SK-MEL-5 (cell line): ENCODE measurements at places on chromosomes 5 and 9. TPM values are rescaled to one million over a fixed set of nuclear protein-coding genes. Genes with fewer than 3 reads are reported as not detected.

DNA sequence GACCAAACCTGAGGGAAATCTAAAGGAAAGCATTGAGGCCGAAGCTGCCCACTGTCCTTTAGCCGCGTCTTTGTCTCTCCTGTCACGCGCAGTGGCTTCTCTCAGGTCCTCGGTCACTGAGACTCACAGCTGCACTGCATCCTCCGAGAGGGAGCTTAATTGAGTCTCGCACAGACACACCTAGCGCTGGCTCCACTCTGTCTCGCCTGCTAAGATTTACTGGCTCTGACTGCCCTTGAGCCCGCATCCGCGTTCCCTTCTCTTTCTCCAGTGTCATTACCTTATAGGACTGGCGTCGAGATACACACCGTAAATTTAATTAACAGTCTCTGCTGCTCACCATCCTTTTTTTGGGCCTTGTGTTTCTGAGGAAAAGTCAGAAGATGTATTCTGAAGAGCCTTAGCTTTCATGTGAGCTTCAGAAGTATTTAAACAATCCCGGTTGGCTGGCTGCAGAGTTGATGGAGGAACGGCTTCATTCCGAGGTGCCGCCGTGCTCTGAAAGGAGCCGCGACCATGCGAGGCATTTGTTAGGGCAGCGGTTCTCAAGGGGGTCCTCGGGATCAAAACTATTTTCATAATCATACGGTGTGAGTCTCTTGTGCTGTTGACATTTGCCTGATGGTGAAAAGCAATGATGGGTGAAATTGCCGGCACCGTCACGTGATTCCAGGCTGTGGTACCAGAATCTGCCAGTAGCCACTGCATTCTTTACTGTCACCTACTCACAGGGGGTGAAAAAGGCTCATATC lies 58.3 kb downstream of the GPR107 start:
- no peak for DNase-seq

GRCh38 chr9:68446836-68447235 lies 90.4 kb downstream of the PGM5 start:
- no peak for DNase-seq

DNA sequence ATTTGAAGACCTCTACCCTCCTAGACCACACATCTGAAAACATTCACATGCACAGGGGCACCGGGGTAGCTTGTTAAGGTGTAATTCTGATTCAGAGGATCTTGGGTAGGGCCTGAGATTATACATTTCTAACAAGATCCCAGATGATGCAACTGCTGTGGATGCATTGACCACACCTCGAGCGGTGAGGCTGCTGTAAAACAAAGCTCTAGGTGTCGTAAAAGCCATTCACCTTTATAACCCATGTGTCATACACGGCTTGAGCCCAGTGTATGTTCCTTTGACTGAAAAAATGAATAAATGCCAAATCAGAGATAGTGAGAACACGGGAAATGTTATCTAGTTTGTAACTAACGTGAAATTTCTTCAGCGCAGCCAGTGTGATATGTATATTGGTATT lies 1578.2 kb upstream of the WWC1 start:
- no peak for DNase-seq

GRCh38 chr5:136053336-136054141 lies 24.8 kb downstream of the TGFBI start:
- no peak for DNase-seq

- no peak for DNase-seq
Measured at GRCh38 chr5:90703932-90704331, 145.3 kb downstream of the ADGRV1 start.

DNA sequence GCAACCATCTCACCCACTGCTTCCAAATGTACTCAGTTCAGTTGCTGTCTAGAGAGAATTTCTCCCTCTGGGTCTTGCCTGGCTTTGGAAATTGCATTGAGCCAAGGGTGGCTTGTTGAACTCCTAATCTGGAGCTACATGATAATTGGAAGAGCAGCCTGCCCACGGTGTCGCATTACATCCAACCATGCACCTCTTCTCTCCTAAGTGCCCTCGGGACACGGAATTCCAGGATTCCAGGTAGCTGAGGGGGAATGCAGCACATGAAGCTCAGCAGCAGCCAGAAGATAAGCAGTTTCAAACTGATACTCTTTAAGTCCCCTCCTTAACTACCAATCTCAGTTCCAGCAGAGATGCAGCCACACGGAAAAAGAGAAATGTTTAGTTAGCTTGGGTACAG lies 509.4 kb upstream of the KLF4 start:
- DNase-seq = no peak

DNA sequence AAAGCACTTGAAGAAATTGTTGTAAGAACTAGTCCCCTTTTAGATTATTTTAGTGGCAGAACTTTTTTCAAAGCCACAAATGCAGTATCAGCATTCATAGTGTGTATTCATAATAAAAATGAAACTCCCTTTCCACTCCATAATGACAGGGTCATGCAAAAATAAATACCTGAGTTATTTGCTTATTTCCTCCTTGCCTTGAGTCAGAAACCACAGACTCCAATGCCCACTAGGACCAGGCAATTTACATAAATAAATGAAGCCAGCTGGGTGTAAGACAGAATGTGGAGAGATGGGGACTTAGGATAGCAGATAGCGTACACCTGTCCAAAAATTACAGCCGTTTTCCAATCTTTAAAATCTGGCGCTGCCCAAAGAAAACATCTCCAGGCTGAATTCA lies 417.8 kb downstream of the TMEM161B start:
- no peak for DNase-seq

- DNase-seq = no peak
Measured at GRCh38 chr5:368183-369084, 46.9 kb downstream of the AHRR start.

GRCh38 chr5:179171251-179171815 lies 111.2 kb downstream of the ZNF354C start:
- no peak for DNase-seq

GRCh38 chr9:24817756-24818155 lies 272.1 kb upstream of the IZUMO3 start:
- DNase-seq = no peak

GRCh38 chr9:123338710-123339665 lies 17.0 kb upstream of the CRB2 start:
- no peak for DNase-seq

DNA sequence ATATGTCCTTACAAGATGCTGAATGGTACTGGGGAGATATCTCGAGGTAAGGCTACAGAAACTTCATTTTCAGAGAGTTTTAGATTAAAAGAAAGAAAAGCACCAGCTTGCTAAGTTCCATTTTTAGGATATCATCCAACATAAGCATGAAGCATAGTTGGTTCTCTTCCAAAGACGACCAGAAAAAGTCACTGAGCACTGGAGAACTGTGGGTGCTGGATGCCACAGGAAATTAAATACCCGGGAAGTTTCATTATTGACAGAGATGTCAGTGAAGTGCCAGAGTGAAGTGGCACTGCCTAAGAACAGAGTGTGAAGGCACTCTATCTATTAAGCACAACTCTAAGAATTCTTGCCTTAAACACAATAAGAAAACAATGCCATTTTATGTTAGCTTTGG lies 76.8 kb downstream of the PIK3R1 start:
- no peak for DNase-seq

DNA sequence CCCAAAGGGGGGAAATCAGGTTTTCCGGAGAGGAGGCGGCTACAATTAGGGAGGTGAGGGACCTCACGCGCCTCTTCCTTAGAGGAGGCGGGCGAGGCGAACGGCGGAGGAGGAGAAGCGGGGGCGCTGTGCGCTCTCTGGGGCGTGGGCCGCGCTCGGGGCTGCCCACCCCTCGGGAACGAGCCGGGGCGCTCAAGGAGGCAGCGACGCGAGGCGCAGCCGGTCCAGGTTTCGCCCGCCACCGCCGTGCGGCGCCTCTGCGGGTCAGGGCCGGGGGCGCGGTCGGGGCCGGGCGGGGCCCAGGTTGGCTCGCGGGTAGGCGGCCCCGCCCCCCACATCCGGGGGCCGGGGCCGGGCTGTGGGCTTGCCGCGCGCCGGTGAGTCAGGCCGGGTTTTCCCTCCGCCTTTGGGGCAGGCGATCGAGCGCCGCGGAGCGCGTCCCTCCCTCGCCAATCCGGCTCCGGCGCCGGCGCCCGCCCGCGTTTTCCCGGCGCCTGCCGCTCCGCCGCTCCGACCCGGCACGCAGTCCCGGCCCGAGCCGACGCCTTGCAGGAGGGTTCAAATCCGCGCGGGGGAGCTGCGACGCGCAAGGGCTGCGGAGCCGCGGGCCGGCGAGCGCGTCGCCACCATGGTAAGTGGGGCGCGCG lies at the start of gene N4BP3:
Gene N4BP3, plus strand, starts transcription at position 392 of the 647 bp plus-strand sequence. CDS start 6,052 bp downstream, outside the sequence.
- peak; percentile 69 for DNase-seq

DNA sequence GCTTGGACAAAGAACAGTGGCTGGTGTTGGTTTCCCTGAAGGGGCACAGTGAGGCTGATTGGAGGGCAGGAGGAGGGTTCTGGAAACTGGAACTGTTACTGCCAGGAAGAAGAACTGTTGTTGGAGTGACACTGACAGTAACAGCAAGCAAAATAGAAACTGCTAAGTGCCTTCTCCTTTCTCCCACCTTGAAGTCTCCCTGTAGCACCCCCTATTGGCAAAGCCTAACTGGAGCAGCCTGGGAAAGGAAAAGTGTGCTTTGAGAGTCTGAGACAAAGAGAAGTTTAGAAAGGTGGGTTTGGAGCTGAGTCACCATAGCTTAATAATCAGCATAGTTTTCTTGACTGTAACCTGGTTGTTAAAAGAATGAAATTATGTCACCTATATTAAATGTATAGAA lies 2.5 kb upstream of the TMEM174 start:
- peak; percentile 66 for DNase-seq

GRCh38 chr5:107269256-107269655 lies 401.5 kb downstream of the EFNA5 start:
- DNase-seq = no peak

DNA sequence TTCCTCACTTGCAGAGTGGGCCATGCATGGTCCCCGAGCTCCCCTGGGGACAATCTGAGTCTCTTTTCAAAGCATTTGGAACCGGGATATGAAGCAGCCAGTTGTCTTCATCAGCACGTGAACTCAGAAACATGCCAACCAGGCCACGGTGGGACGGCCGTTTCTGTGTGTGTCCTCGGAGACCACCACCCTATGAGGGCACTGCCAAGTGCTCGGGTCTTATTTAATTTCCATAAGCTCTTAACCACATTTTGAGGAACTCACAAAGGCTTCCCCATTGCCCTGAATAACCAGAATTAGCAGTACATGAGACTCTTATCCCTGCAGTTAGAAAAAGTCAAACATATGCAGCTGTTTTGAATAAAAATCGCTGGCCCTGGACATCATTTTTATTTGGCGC lies 60.1 kb downstream of the OTULIN start:
- no peak for DNase-seq

DNA sequence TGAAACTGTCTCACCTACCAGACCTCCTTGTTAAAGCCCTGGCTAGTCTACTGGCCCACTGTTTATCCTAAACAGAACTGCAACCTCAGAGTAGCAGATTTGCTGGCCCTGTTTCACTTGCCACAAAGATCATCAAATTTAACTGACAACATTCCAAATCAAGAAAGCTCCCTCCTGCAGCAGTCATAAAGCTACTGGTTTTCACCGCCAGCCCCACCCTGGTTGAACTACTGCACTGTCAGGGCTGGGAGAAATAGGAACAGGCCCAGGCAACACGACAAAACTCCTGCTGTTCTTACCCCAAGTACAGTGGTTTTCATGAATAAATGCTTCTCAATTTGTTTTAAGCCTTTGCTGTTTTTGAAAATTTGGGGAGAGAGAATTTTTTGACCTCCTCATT lies 63.0 kb downstream of the NR6A1 start:
- no peak for DNase-seq

DNA sequence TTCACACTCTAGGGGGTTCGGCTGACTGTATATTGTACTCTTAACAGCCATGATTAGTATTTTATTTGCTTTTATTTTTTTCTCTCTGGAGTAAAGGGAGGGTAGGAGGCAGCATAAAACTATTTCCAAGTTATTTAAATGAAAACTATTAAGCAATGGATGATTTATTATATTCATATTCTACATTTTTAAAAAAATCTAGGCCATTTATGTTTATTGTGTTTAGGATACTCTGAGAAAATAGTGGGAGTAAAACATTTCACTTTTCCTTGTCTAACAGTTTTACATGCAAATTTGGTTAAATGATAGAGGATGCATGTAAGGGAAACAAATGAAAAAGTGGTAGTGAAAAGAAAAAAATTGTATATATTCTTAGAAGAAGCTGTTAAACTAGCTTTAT lies 276.3 kb downstream of the GAS1 start:
- DNase-seq = no peak

- DNase-seq = no peak
Measured at GRCh38 chr9:96487949-96488348, 38.0 kb downstream of the HABP4 start.

GRCh38 chr9:676780-677438 lies 164.6 kb upstream of the DMRT1 start:
- DNase-seq = no peak

DNA sequence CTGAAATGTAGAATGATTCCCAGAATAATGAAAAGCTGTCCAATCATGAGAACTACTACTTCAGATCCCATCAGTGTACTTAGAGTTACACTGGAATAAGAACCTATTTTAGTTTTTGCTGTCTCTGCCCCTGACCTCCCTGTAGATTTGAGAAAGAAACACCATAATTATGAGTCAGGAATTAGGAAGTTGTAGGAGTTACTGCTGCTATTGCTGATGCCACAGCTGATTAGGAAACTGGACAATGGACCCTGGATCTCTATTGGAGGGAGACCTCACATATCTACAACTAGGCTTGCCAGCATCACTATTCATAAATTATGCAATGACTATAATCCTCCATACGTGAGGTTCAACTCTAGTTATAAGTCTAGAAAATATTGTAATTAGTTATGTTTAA lies 48.8 kb upstream of the EDIL3 start:
- DNase-seq = no peak

The HRH2 gene
- total RNA-seq = 0.55 and 0.90 TPM in 2 replicates

The LCN9 gene
- not detected in 2 replicates for total RNA-seq

The CXCL14 gene
- total RNA-seq = not detected in 2 replicates

The BTNL9 gene
- total RNA-seq = 0.16 and 0.48 TPM in 2 replicates

The AJM1 gene
- total RNA-seq = 1.2 and 1.4 TPM in 2 replicates

The KLHL9 gene
- 19.9 and 21.3 TPM in 2 replicates for total RNA-seq

The TLR4 gene
- 1.9 and 3.0 TPM in 2 replicates for total RNA-seq

The COL15A1 gene
- 0.77 and 0.88 TPM in 2 replicates for total RNA-seq

The ZBTB6 gene
- 18.1 and 19.0 TPM in 2 replicates for total RNA-seq

The FBP2 gene
- not detected in 2 replicates for total RNA-seq

The OGN gene
- total RNA-seq = not detected in 2 replicates

The CDKN2B gene
- total RNA-seq = not detected in 2 replicates

The F12 gene
- total RNA-seq = 6.0 and 8.2 TPM in 2 replicates

The SLC4A9 gene
- 0.16 and 0.18 TPM in 2 replicates for total RNA-seq

The SLC34A3 gene
- not detected in 2 replicates for total RNA-seq
